Cardiac muscle cell (in vitro differentiated cells and primary cell): ENCODE measurements at places on chromosomes 6 and 20. TPM values are rescaled to one million over a fixed set of nuclear protein-coding genes. Genes with fewer than 3 reads are reported as not detected.
A peak's percentile ranks its signal among the peaks of the same experiment; 100 is the strongest.

DNA sequence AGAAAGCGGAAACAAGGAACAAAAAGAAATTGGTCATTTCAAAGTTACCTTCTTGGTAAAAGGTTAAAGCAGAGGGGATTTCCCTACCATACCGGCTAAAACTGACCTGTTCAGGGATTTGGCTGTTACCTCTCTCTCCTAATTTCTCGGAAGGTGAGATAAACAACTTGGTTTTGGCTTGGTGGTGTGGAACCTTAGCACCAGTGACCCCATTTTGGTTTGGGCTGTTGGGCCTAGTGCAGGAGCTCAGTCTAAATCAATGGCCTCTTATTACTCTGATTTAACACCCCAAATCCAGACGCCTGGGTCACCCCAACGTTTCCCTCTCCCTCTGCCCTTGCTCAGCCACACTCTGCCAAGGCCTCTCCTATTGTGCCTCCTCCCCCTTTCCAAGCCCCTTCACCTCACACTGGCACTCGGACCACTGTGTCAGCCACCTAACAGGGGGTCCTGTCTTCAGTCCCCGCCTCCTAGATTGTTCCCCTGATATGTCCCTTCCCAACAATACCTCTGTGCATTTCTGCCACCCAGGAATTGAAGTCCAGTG lies 8.3 kb downstream of the NCR2 start:
- no peaks in the 10 kb centered on the region for H3K4me1 ChIP-seq
- no peak overlapping the region for H3K4me3 ChIP-seq
- no peak overlapping the region for H3K27ac ChIP-seq
- no peak for DNase-seq
- H3K36me3 ChIP-seq: no peaks in the 10 kb centered on the region
- no peaks in the 10 kb centered on the region for H3K27me3 ChIP-seq

DNA sequence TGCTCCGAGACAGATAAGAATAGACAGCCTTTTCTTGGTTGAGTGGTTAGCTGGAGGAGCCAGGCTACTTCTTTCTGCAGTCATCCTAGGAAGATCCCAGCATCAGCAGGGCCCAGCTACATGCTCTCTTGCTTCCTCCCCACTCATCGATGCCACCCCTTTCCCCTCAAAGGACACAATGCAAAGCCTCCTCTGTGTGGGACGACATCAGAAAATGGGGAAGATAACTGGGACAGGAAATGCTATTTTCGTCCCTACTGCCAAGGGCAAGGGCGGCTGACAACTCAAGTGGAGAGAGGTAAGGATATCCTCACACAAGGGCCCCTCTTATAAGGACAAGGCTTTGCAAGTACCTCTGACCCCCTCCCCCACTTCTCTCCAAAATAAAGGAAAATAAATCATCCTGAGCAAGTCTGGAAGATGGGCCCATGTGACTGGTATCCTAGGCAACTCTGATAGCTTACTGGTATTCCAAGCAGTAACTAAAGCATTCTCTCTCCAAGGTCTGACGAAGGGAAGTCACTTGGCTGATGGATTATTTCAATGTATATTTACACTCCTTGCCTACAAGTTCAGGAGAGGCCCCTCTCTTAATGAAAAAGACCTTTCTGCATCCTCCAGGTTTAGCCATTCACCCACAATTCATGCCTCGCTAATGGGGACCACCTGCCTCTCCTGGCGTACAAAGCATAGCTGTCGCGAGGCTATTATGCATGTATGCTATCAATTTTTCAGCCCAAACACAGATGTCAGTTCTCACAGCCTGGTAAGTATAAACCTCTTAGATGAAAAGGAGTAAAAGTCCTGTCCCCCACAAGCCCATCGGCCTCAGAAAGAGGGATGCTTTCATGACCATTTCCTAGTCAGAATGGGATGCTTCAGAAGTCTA lies 11.3 kb downstream of the ELMO2 start:
- peak; percentile 30 for DNase-seq
- H3K4me3 ChIP-seq: no peak overlapping the region
- H3K36me3 ChIP-seq: peaks cover 20% of the 10 kb centered on the region
- H3K27me3 ChIP-seq: no peaks in the 10 kb centered on the region
- no peak overlapping the region for H3K27ac ChIP-seq
- peaks cover 12% of the 10 kb centered on the region for H3K4me1 ChIP-seq

DNA sequence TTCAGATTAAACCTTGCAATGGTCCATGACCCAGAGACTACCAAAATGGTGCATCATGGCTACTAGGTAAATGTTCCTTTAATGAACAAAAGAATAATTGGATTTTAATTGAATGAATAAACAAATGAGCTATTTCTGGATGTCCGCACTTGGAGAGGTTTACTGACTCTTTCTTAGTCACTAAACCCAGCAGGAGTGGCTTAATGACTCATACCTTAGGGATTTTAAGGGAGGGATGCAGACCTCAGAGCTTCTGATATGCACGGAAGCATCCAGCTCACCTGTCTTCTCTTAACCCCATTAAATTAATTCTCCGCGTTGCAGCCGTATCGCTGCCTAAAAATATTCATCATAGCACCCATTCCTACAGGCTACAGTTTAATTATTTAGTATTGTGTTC lies 970.0 kb upstream of the SLC35B3 start:
- H3K27ac ChIP-seq: no peak overlapping the region
- H3K4me3 ChIP-seq: no peak overlapping the region
- no peaks in the 10 kb centered on the region for H3K27me3 ChIP-seq
- H3K4me1 ChIP-seq: peaks cover 9% of the 10 kb centered on the region

DNA sequence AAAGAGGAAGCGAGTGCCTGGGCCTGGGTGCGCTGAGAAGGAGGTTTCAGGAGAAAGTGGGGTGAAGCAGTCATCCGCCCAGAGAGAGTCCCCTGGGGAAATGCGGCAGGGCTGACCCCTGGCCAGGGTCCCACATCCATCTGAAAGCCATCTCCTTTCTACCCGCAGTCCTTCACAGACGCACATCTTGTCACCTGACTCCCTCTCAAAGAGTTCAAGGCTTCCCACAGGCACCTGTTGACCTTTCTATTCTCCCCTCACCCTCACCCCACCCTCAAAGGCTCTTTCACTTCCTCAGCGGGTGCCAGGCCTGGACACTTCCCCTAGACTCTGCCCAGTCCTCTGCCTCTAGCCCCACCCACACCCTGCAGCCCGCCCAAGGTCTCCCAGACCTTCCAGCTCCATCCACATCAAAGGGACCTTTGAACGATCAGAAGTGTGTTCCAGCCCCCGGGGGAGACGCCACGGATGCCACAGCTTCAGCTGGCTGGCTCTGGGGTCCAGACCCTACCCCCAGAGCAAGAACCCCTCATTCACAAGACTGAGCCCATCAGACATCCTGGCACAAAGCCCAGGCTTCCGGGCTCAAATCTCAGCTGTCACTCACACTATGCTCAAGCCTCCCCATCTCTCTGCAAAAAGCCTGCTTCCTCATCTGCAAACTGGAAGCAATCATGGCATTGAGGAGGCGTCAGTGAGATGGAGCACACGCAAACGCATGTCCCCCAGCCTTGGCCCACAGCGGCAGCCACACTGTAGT lies 2.1 kb downstream of the CTSZ start:
- H3K27me3 ChIP-seq: no peaks in the 10 kb centered on the region
- no peak for DNase-seq
- peaks cover 12% of the 10 kb centered on the region for H3K4me1 ChIP-seq

DNA sequence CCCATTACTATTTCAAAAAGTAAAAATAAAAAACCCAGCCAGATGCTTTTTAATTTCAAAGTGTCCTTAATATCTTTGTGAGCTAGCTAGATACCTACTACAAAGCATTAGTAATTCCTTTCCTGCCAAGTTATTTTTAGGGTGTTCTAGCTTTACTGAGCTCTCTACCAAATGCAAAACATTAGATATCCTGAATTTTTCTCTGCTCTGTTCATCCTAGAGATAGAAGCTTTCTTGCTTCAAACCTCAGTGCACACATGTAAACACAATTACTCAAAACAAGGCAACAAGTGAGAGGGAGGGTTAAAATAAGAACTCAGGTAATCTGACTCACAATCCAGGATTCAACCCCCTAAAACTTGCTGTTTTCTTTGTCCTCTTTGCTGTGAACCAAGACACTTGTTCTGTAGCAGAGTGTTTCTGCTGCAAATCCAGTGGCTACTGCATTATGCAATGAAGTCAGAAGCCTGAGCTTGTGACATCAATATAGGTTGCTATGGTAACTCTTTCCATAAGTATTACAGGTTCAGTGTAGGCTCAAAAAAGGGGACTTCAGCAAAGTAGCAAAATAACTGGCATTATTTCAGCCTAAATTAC lies 72.6 kb upstream of the STXBP5 start:
- no peaks in the 10 kb centered on the region for H3K36me3 ChIP-seq
- peaks cover 5% of the 10 kb centered on the region for H3K4me1 ChIP-seq
- H3K27ac ChIP-seq: no peak overlapping the region
- DNase-seq: peak; percentile 62

DNA sequence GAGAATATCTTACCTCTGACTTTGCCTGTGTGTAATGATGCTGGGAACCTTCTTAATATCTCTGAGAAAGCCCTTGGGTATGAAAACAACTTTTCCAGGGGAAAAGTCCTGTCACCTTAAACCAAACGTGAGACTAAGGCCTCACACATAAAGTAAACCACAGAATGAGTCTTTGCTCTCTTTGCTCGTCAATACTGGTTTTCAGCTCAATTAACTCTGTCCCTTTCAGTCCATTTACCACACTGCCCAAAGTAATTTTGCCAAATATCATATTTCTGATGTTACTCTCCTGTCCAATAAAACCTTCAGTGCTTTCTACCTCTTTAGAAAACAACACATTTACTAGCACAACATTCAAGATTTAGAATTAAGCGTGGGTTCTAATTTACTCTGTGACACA lies 100.5 kb upstream of the HMGCLL1 start:
- DNase-seq: no peak
- H3K4me1 ChIP-seq: peaks cover 13% of the 10 kb centered on the region
- no peaks in the 10 kb centered on the region for H3K36me3 ChIP-seq
- H3K4me3 ChIP-seq: no peak overlapping the region

GRCh38 chr20:57655809-57656155 lies 35.6 kb upstream of the ZBP1 start:
- H3K4me1 ChIP-seq: no peaks in the 10 kb centered on the region
- H3K27ac ChIP-seq: no peak overlapping the region
- H3K27me3 ChIP-seq: no peaks in the 10 kb centered on the region
- DNase-seq: no peak
- H3K4me3 ChIP-seq: no peak overlapping the region

GRCh38 chr6:169825558-169826225 lies 74.3 kb downstream of the ERMARD start:
- no peak overlapping the region for H3K27ac ChIP-seq
- H3K36me3 ChIP-seq: no peaks in the 10 kb centered on the region
- no peaks in the 10 kb centered on the region for H3K27me3 ChIP-seq
- H3K4me1 ChIP-seq: no peaks in the 10 kb centered on the region
- DNase-seq: no peak

DNA sequence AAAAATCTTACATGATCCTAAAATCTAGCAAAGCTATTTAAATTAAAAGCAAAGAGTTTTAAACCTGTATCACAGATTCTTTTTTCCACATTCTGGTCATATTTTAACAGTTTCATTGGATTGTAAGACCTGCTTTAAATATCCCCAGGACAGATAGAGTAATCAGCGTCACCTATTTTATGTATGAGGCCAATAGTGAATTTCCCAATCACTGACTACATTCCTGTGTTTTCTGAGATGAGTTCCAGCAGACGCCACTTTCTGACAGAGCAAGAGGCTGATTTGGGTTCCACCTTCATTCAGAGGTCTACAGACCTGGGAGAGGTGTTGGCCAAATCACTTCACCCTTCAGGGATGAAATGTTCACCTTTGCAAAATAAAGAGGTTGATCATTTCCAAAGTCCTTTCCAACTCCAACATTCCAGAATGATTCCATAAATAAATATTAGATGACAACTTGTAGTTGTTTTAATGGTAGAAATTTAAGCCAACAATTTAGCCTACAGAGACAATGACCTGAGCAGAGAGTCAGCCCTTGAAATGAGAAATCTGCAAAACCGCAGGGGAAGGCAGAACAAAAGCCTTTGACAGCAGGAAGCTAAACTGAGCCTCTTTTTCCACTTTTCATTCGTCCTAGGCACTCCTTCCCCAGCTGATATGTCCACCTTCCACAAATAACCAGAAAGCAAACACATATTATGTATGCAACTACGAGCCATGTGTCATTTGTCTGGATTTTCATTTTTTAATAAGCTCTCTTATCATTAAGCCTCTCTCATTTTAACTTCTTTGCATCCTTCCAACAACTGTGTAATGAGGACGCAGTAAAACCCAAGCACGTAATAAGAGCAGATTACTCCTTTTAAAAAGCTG lies 105.2 kb downstream of the TFAP2A start:
- no peak overlapping the region for H3K27ac ChIP-seq
- no peak overlapping the region for H3K4me3 ChIP-seq
- no peaks in the 10 kb centered on the region for H3K36me3 ChIP-seq
- no peaks in the 10 kb centered on the region for H3K4me1 ChIP-seq
- no peaks in the 10 kb centered on the region for H3K27me3 ChIP-seq

- H3K4me3 ChIP-seq: no peak overlapping the region
- H3K27me3 ChIP-seq: no peaks in the 10 kb centered on the region
- no peak for DNase-seq
- H3K27ac ChIP-seq: no peak overlapping the region
- H3K36me3 ChIP-seq: no peaks in the 10 kb centered on the region
Measured at GRCh38 chr6:136464874-136465273, 85.3 kb downstream of the MAP7 start.

DNA sequence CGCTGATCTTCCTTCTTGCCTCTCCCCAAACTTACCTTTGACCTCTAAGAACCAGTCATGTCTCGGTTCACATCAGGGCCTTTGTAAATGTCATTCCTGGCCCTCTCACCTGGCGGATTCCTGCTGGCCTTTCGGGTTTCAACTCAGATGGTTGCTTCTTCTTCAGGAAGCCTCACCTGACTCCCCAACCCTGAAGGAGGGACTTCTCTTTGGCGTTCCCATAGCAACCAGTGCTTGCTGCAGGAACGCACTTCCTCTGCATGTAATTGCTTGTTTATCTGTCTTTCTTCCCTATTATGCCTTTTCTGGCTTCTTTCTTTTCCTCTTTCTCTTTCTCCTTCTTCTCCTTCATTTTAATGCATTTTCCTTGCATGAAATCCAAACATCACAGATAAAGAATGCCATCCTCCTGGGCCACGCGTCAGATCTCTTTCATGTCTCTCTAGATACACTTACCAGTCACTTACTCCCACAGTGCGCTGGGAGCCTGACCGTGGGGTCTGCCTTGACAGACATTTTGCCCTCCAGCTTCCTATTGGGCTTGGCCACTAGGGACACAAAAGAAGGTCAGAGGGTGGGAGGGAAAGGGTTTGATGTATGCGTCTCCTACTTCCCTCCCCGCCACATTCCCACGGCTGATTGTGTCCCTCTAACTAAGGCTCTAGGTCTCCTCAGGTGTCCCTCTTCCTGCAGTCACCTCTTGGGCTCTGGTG lies 295.7 kb upstream of the TSHZ2 start:
- no peak overlapping the region for H3K4me3 ChIP-seq
- H3K4me1 ChIP-seq: no peaks in the 10 kb centered on the region
- no peaks in the 10 kb centered on the region for H3K36me3 ChIP-seq
- H3K27ac ChIP-seq: no peak overlapping the region
- no peak for DNase-seq

Gene MYCT1
- total RNA-seq: 0.21 TPM in 1 of 2 replicates, not detected in the other

Gene SIRPB2
- not detected in 2 replicates for total RNA-seq

Gene PTCRA
- total RNA-seq: not detected in 2 replicates

Gene TFAP2D
- total RNA-seq: not detected in 2 replicates

Gene LHFPL5
- not detected in 2 replicates for total RNA-seq

Gene JAG1
- 45.3 and 53.2 TPM in 2 replicates for total RNA-seq

Gene PI16
- total RNA-seq: 0.07 TPM in 1 of 2 replicates, not detected in the other

Gene HLA-DMA
- total RNA-seq: 1.8 and 2.9 TPM in 2 replicates

Gene TFAP2B
- not detected in 2 replicates for total RNA-seq
